SK-N-SH (cell line): ENCODE measurements at places on chromosomes 16 and 17.

GRCh38 chr17:44921122-44921882, 6.0 kb upstream of the GFAP start:
- no peaks in the 10 kb centered on the region for H3K27me3 ChIP-seq
- H3K36me3 ChIP-seq = peaks cover 1% of the 10 kb centered on the region; the same call in 1 of the 2 replicates
- no peak overlapping the region for H3K27ac ChIP-seq
- H3K4me1 ChIP-seq = peaks cover 42% of the 10 kb centered on the region; the same call in 1 of the 2 replicates

- DNase-seq = no peak
- H3K4me3 ChIP-seq = no peak overlapping the region
- peaks cover 20% of the 10 kb centered on the region for H3K4me1 ChIP-seq
- peaks cover 79% of the 10 kb centered on the region for H3K36me3 ChIP-seq
Measured at GRCh38 chr16:9097266-9098219, 6.1 kb downstream of the HAPSTR1 start.

- H3K27me3 ChIP-seq = no peaks in the 10 kb centered on the region
- H3K4me3 ChIP-seq = no peak overlapping the region
- no peak for DNase-seq
- H3K4me1 ChIP-seq = peaks cover 10% of the 10 kb centered on the region; the same call in 1 of the 2 replicates
- H3K27ac ChIP-seq = no peak overlapping the region
Measured at GRCh38 chr17:36920032-36921005, 17.0 kb upstream of the LHX1 start.

GRCh38 chr17:13078591-13079385, 61.0 kb upstream of the ELAC2 start:
- H3K27ac ChIP-seq = no peak overlapping the region
- H3K27me3 ChIP-seq = peaks cover 8% of the 10 kb centered on the region; the same call in 1 of the 2 replicates
- no peaks in the 10 kb centered on the region for H3K4me1 ChIP-seq
- no peak for DNase-seq
- no peaks in the 10 kb centered on the region for H3K36me3 ChIP-seq

DNA sequence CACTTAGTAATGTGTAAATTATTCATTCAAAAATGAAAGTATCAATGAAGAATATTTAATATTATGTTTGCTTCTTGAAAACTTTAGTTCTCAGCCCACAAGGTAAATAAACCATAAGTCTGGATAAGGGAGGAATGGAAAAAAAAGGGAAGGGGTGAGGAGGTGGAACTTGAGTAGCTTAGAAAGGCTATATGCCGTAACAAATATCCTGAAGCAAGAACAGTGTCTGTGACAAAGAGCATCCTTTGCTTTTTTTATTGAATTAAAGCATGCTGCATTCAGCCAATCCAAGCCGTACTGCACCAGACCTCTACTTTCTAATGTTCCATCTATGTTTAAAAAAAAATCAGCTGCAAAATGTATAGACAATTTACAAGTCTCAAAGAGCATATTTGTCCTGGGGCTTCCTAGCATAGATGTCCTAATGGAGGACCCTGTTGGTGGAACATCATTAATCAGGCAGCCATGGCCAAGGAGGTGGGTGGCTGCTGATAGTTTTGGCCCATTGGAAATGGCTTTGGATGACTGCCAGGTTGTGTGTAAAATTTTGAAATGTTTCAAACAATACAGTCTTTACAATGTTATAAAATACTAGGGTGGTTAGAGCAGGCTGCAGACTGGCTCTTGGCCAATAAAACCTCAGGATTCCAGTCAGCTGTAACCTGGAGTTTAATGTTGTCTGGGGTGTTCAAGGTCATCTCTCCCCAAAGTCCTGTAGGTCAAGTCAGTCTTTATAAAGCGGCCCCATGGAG, 895.8 kb upstream of the SOX9 start:
- H3K27me3 ChIP-seq = no peaks in the 10 kb centered on the region
- H3K36me3 ChIP-seq = no peaks in the 10 kb centered on the region
- DNase-seq = peak; percentile 59
- H3K4me1 ChIP-seq = peaks cover 10% of the 10 kb centered on the region
- no peak overlapping the region for H3K4me3 ChIP-seq

DNA sequence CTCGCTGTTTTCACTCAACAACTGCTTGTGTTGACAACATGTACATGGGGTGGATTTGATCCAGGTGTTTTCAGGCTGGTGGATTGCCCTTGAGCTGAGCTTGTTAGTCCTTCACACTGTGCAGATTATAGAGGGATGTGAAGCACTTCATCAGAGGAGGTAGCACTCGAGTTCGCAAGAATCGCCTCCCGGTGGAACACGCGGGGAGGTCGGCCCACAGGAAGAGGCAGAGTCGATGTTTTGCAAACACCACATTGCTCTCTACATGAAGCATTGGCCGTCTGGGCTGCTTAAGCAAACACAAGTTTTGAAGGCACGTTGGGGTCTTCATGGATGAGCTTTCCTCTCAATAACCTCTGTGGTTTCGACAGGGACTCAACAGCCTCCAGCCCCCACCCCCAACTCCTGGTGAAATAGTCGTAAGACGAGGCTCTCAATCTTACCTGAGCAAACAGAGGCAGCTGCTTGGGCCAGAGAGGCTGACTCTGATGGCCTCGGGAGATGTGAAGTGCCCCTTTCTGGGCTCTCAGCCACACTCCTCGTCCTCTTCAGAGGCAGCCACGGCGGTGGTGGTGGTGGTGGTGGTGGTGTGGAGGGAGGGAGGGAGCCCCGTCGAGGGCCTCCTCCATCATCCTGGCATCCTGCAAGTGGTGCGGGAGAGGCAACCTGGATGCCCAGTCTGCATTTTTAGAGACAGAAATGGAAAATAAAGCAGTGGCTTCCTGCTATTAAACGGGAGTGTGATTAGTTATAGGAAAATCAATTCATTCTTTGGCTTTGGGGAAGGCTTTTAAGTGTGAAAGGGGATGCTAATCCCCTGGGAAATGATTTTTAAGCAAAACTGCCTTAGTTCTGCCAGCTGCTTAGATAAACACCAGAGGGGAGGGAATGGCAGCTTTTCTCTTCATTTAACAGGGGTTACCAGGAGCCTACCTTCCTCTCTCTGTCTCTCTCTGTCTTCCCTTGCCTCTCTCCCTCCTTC, 552.5 kb upstream of the EEF2KMT start:
- H3K4me3 ChIP-seq = no peak overlapping the region
- H3K27ac ChIP-seq = no peak overlapping the region
- peaks cover 6% of the 10 kb centered on the region; the same call in 1 of the 2 replicates for H3K4me1 ChIP-seq
- H3K36me3 ChIP-seq = no peaks in the 10 kb centered on the region
- no peak for DNase-seq

DNA sequence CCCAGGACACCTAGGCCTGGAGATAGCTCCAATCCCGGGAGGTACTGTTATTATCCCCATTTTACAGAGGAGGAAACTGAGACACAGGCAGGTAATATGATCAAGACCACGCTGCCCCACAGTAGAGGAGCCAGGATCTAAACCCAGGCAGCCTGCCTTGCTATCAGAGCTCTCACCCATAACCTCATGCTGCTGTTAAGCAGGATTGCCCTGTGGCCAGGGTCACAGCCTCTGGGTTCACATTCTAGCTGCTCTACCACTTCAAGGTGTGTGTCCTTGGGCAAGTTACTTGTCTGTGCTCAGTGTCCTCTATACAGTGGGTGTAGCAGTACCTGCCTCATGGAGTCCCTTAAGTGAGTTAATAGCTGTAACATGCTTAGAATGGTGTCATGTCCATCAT, 1015.3 kb downstream of the KCNJ18 start:
- H3K27ac ChIP-seq = no peak overlapping the region
- H3K36me3 ChIP-seq = no peaks in the 10 kb centered on the region
- no peak for DNase-seq
- no peak overlapping the region for H3K4me3 ChIP-seq
- H3K27me3 ChIP-seq = peaks cover 5% of the 10 kb centered on the region; the same call in 1 of the 2 replicates

GRCh38 chr17:5536866-5537650, 47.3 kb downstream of the NLRP1 start:
- no peaks in the 10 kb centered on the region for H3K4me1 ChIP-seq
- H3K27me3 ChIP-seq = no peaks in the 10 kb centered on the region
- no peak overlapping the region for H3K4me3 ChIP-seq
- no peak for DNase-seq
- H3K27ac ChIP-seq = no peak overlapping the region
